Stimulated activated CD8-positive, alpha-beta memory T cell treated with anti-CD3 and anti-CD28 coated beads, Interleukin-7, amount 100 ng/mL, for 48 hours (primary cell): ENCODE measurements at places on chromosomes 16 and 17.

- no peak for DNase-seq
Measured at GRCh38 chr17:73293480-73293911, 18.3 kb downstream of the CDC42EP4 start.

- no peak for DNase-seq
Measured at GRCh38 chr17:78046923-78047322, 81.6 kb downstream of the TMC6 start.

DNA sequence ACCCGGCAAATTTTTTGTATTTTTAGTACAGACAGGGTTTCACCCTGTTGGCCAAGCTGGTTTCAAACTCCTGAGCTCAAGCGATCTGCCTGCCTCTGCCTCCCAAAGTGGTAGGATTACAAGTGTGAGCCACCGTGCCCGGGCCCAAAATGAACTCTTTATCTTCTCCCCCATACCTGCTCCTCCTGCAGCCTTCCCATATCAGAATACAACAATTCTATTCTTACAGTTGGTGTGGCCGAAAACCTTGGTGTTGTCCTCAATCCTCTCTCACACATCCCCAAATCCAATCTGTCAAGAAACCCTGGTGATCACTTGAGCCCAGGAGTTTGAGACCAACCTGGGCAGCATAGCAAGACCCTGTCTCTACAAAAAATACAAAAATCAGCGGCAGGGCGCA lies 19.5 kb upstream of the SPN start:
- DNase-seq: no peak

- DNase-seq: peak; percentile 56
Measured at GRCh38 chr17:45261577-45262515, at the start of gene SPATA32. SPATA32 (minus strand) TSS chr17:45262094; CDS start chr17:45262016, 78 bp downstream.

- no peak for DNase-seq
Measured at GRCh38 chr17:7034955-7035590, 742 bp upstream of the SLC16A13 start.

GRCh38 chr17:37388266-37388665 lies 12.5 kb downstream of the C17orf78 start:
- no peak for DNase-seq

- peak; percentile 40 for DNase-seq
Measured at GRCh38 chr17:82848022-82848592, 8.3 kb upstream of the ZNF750 start.

DNA sequence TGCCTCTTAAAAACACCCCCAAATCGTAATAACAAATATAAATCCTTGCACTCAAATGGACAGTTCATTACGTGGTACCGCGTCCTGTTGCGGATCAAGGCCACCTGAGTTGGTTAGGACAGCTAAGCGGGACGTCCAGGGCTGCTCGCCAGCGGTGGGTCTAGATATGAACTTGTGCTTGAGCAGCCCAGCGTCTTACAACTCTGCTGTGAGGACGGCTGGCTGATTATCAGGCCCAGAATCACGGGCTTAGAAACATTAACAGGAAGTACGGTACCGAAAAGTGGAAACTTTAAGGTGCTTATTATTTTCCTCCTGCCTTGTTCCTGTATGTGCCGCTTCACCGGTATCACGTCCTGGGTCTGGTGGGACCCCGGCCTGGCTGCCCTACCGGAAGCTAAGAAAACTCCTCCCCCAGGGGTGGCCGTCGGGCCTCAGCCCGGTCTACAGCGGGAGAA lies 832 bp upstream of the SRRM2 start:
- DNase-seq: peak; percentile 40
